Kasumi-1 (cell line): ENCODE measurements at places on chromosomes 7 and 10.

DNA sequence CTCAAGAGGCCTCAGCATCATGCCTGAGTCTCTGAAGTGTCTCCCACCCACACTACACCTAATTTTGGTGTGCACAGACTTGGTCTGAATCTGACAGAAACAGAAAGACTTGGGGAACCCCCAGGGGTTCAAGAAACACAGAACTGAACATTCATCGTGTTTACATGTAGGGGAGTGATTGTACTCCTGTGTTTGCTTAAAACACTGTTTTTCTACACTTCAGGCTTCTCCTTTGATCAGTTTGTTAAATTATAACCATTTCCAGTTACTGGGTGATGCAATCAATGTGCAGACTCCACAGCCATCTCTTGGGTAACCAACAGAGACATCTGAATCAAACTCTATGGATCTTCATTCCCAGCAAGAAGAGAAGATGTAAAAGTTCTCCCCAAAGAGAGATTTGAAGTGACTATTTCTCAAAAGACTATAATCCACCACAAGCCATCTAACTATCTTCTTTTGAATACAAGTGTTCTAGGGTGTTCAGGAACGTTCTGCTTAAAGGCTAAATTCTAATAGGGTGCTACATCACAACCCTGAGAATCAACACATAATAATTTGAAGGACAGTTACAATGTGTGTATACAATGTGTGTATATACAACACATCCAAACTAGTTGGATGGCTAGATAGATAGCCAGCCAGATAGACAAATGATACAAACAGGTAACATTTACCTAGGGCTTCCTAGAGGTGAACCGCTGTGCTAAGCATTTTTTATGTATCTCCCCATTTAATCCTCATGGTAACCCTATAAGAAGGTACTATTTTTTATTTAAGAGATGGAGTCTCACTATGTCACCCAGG, 34.2 kb downstream of the DNAJC12 start:
- DNase-seq = no peak

DNA sequence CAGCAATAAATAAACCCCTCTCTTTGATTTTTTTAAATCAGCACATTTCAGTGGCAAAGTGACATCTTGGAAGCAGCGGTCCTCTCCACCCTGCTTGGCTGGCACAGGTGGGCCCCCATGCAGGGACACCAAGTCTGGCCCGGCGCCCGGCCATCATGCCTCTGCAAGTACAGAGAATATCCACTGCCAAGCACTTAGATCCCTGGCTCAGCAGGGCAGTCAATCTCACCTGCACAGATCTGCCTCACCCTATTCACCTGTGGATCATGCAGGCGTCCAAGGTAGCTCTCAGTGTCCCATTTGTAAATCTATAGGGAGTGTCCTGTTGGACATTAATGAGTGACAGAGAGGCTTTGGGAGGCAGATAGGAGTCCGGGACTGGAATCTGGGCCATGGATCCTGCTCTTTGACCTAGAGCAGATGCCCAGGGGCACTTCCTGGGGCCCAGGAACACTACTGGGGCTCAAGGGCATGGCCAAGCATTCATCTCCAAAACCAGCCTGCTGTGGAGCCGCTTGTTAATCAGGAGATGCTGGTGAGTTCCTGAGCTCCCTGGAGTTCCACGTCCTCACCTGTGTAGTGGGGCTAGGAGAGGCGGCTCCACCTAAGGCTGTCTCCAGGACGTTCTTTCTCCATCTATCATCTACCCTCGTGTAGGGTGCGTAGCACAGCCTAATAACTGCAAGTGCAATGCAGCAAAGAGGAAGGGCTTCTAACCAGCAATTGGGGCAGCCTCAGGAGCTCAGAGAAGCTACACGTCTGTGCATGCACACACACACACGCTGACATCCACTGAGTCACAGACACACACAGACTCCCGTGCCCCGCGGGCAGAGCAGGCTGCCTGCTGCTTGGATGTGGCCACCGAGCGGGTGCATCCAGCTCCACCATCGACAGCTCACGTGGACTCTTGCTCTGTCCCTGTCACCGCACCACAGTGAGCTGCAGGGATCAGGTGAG, 123.6 kb downstream of the OAT start:
- no peak for DNase-seq

DNA sequence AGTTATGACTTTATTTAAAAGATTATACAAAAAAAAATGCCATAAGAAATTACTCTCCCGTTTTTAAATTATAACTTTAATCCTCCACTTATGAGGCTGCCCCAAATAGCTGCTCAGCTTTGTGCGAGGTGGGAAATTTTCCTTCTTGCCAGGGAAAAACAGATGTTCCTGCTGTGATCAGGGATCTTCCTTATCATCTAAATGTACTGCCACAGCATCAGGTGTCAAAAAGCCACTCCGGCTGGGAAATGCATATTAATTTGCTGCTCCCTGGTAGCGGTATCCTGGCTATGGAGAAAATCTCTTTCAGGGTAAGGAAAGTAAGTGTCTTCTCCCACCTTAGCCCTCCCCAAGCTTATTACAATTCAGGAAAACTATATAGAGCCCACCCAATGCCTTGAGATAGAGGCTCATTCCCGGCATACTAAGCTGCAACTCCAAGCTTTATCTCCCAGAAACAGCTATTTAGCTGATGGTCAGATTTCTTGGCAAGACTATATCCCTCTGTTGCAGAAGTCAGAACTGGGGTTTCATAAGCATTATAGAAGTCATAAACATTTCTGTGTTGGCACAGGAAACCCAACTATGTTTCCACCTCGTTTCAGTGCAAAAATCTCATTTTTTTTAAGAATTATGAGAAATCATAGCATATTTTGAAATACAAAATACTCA, 360.4 kb downstream of the PARD3 start:
- no peak for DNase-seq

DNA sequence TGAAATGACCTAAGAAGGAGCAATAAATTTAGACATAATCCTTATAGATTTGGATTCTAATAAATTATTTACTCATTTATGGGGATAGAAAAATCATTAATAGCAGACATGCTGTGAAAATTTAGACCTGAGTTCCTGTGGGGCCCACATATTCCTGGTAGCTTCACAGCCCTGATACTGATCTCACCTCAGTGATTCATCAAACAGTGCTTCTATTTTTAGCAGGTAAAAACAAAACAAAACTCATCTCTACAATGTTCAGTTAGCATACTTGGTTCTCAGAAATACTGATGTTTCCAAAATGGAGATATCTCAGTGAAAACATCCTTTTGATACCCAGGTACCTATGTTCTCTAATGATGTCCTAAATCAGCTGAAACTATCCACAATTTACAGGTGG, 841.1 kb upstream of the SORCS1 start:
- no peak for DNase-seq

DNA sequence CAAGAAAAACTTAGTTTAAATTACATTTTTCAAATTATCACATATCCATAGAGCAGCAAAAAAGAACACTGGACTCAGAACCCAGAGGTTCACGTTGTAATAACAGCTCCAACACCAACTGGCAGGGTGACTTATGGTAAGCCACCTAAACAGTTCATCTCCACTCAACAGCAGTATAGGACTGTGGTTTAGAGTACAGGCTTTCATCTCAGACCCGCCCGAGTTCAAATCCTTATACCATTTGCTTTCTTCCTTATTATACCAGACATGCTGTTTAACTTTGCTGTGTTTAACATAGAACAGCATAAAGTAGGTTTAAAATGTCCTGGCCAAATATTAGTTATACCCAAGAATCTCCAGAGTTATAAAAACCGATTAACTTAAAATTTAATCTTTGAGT, 97.9 kb downstream of the ARHGAP21 start:
- no peak for DNase-seq

DNA sequence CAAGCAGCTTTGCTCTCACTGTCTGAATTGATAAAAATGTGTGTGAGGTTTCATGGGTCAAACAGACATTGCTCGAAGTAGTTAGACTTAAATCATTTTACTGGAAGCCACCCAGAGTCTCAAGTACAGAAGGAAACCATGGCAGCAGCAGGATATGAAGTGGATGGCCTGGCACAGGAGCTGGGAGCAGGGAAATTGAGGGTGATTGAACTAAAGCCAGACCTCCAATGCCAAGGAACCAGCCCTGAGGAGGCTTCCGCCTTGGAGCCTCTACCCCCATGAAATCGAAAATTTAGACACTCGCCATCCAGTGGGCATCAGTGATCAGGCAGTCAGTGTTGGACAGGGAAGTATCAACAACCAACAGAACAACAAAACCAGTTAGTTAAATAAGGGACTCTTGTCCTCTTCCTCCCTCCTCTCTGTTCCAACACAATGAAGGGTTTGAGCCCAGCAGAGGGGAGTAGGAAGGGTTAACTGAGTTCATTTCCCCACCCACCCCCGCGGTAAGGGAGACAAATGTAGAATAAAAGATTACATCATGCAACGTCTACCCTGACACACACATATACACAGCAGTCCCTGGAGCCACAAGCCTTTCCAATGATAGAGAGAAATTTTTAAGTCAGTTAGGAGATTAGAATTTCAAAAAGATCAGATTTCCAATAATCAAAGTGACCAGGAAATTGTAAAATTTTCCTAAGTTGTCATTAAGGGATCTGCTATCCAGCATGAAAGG, 156.3 kb downstream of the SLC16A9 start:
- no peak for DNase-seq

- no peak for DNase-seq
Observed at GRCh38 chr7:42832667-42833066, 79.2 kb downstream of the C7orf25 start.

GRCh38 chr7:22269963-22270362, 87.0 kb downstream of the RAPGEF5 start:
- DNase-seq = no peak

DNA sequence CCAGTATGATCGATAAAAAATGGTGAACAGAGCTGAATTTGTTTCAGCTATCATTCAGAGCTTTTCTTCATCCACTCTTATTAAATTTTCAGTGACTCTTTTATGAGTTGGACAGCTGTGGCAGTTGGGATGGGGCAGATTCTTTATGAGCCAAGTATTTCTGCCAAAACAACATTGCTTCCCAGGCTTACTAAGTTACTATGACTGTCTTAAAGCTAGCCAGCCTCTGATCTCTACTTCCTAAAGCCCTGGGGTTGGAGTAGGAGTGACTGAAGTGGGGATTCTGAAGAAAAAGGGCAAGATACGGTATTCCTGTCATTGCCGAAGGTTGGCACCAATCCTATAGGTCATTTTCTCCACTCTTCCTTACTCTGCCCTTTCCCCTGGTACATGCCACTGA, 12.7 kb downstream of the RPP30 start:
- DNase-seq = no peak

- no peak for DNase-seq
Observed at GRCh38 chr7:37666026-37666799, 17.4 kb upstream of the GPR141 start.

DNA sequence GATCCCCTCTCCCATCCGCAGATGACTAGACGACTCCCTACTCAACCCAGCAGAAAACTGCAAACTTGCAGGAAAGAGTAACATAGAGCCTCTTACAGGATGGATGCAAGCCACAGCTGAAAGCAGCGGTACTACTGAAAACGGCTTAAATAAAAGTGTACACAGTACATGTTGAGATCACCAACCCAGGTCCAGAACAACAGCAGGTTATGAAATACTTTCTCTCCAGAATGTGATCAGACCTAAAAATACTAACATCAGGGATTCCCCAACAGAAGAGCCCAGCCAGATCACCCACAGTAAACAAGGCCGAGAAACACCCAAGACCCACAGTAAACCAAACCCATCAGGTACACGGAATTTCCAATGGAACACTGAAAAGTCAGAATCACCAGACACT, 13.2 kb downstream of the ATE1 start:
- DNase-seq = no peak

DNA sequence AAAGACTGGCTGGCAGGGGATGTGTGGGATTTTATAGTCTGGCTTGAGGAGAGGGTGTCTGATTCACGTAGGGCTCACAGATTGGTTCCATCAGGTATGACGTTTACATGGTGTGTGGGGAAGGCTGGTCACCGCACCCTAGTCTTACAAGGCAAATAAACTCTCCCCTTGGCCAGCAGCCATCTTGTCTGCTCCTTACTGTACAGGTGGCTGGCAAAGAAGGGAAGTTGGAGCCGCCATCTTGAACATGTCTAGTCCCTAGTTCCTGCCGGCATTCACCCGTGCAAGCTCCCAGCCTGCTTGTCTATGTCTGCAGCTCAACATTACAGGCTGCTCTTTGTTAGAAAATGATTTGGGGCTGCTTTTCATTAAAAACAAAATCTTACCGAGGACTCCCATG, 97.6 kb downstream of the RAMP3 start:
- no peak for DNase-seq

GRCh38 chr10:52644373-52645186, 128.0 kb downstream of the MBL2 start:
- DNase-seq = peak; percentile 84

DNA sequence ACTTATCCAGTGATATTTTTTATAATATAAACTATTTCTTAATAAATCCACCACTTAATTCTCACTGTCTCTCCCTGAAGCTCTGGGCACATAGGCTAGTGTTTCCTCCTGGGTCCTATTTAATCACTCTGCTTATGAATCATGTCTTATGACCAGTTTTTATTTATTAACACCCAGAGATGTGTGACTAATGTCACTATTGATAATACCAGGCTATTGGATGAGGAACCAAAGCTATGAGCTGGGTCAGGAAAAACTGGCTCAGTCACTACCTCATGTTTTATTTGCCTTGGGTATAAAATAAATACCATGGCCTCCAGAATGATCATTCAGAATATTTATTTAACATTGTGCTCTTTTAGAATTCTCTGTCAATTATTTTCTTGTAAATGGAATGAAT, 5.2 kb downstream of the SEMA3E start:
- DNase-seq = no peak

GRCh38 chr10:929960-930624, 1.4 kb downstream of the LARP4B start:
- DNase-seq = peak; percentile 89

DNA sequence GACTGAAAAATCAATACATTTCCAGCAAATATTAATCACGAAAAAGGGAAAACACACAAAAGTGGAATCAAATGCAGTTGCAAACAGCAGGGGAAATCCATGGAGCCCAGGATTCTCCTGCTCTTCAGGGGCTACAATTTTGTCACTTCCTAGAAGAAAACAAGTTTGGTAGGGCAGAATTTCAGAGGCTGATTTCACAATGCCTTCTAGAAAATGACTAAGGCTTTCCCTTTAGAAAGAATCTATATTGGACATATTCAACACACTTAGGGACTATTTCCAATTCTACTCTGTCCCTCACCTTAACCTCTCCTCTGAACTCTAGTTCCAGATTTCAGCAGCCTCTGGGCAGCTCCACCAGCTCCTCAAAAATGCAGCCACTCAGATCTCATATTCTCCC, 111.3 kb downstream of the HECTD2 start:
- no peak for DNase-seq

- DNase-seq = no peak
Observed at GRCh38 chr10:91681361-91682276, 48.7 kb upstream of the PPP1R3C start.

DNA sequence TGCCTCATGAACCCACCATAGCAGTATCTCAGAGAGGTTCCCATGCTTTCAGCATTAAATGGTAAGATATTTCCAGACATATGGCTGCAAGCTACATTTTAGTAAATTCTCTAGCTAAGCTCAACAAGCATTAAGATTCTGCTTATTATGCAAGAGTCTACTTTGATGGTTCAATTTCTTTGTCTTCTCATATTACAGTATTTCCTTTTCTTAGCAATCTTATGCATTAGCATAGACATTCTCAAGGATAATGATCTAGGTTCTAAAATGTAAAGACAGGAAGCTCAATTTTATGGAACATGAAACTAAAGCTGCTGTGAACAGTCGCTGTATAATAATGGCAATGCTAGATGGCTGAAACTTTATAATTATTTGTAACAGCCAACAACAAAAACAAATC, 39.2 kb downstream of the MEOX2 start:
- DNase-seq = no peak
